ENCODE measurements at places on chromosomes 11 and 22.

- DNase-seq = no peak
These were observed 540.3 kb upstream of the LUZP2 start for GRCh38 chr11:23956586-23956985.

DNA sequence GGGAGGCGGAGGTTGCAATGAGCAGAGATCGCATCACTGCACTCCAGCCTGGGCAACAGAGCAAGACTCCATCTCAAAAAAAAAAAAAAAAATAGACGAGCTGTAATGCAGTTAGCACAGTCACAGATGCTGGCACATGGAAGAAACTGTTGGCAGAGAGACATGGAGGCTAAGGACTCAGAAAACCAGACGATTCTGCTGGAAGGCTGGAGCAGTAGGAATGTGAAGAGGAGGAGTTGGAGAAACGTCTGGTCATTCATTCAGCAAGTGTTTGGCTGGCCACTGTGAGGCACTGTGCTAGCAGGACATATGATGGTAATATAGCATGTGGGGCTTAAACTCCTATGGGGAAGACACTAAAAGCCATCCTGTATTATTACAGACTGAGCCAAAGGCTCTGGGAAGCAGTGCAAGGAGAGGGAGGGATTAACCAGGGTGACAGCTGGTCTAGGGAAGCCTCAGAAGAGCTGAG, 5.0 kb downstream of the UQCR10 start:
- DNase-seq = no peak

GRCh38 chr22:33577862-33578411, 342.3 kb downstream of the LARGE1 start:
- DNase-seq = no peak

DNA sequence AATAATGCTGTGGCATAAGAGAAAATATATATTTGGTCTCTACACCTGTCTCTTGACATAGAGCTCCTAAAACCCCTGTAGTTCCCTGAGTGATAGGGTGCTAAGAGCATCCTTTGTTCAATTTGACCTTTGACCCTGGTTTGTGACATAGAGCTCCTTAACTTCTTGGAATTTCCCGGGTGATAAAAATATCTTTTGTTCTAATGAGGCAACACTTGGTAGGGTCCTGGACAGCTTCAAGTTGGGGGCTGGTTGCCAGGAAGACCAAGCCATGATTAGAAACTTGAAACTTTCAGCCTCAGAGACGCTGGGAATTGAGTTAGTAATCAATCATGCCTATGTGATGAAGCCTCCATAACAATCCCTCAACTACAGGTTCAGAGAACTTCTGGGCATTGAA, 105.4 kb downstream of the CASP12 start:
- no peak for DNase-seq

DNA sequence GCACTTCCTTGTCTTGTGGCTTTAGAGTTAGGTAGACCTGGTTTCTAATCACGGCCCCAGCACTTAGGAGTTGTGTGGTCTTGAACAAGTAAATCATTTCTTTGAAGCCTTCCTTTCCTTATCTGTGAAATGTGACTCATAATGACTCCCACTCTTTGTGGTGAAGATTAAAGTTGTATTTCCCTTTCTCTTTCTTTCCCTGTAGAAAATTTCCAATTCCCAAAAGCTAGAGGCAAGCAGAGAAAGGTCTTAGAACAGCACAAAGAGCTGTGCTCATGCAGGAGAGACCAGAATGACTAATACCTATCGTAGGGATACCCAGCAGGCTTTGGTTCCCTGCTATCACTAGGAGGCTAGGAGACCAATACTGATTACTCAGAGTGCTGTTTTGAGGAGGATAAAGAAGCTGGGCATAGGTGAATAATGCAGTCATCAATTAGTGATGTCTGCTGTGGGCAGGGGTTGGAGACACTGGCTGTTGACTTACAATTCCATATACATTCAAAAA, 270.7 kb upstream of the SYN3 start:
- no peak for DNase-seq

DNA sequence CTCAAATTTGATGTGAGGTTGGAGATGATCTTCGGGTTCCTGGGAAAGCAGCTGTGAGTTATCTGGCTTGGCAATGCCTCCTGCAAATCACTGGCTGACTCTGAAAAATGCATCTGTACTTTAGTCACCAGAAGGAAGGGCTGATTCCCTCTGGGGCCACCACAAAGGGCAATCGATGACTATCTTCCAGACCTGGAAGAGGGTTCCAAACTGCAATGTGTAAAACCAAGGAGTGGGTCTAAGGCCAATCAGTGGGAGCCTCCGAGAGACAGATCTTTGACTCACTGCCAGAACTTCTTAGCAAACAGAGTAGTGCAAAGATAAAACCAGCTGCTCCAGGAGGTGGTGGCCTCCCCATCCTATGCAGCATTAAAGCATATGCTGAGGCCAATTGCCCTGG, 29.1 kb upstream of the PAK1 start:
- DNase-seq = no peak

DNA sequence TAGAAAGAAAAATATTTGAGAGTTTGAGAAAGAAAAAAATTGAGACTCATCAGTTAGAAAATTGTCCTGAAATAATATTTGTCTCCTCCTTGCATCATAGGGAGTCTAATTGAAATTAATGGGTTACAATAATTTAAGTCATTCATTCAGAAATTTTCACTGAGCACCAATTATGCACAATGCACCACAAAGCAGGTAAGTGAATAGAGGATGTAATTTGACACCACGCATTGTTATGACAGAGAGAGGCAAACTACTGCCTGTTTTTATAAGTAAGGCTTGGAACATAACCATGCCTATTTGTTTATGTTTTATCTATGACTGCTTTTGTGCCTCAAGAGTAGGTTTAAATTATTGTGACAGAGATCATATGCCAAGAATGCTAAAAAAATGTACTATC, 537.9 kb upstream of the FAT3 start:
- no peak for DNase-seq

GRCh38 chr11:118281284-118281683, 17.2 kb upstream of the MPZL2 start:
- DNase-seq = no peak

GRCh38 chr11:71451596-71452198, 1.3 kb upstream of the NADSYN1 start:
- DNase-seq = peak; percentile 24

DNA sequence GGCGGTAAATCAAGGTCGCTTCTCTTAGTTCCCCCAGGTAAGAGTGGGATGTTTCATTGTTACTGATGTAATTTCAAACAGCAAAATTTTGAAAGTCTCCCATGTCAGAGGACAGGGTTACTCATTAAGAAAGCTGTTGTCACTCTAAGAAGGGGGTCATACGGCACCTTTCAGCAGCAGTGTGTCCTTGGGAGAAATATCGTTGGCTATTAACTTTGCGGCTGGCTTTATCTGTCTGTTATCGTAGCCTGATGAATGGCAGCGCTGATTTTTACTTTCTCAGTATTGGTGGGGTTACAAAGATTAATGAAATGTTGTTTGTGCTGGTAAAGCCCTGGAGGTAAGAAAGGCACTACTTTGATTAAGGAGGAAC, 27.5 kb upstream of the FBXO3 start:
- DNase-seq = no peak

GRCh38 chr11:25350899-25351803, 854.3 kb downstream of the LUZP2 start:
- no peak for DNase-seq

DNA sequence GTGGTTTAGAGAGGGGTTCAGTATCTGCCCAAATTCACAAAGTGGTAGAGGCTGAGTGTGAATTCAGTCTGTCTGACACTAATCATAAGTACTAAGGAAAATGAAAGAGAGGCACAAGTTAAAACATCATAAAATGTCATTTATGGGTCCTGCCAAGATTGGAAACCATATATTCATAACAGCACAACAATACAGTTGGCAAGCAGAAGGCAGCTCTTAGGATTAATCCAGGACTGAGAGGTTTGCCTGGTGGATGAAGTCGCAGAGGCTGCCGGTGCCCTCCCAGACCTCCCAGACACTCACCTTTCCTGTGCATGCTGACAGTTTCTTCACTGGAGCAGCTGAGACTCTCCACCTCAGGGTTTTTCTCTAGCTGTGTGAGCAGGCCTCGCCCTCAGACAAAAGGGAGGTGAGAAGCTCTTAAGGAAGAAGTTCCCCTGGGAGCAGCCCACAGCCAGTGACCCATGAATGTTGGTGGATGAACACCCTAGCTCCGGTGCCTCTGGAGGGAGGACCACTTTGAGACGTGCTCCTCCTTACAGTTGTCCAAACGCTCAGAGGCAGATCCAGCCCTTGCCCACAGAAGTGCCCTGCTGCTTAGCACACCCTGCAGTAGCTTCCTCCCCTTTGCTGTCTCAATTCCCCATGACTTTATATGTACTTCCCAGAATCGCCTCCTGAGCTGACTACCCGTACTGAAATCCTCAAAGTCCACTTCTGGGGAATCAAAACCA, 43.7 kb downstream of the MAML2 start:
- no peak for DNase-seq

DNA sequence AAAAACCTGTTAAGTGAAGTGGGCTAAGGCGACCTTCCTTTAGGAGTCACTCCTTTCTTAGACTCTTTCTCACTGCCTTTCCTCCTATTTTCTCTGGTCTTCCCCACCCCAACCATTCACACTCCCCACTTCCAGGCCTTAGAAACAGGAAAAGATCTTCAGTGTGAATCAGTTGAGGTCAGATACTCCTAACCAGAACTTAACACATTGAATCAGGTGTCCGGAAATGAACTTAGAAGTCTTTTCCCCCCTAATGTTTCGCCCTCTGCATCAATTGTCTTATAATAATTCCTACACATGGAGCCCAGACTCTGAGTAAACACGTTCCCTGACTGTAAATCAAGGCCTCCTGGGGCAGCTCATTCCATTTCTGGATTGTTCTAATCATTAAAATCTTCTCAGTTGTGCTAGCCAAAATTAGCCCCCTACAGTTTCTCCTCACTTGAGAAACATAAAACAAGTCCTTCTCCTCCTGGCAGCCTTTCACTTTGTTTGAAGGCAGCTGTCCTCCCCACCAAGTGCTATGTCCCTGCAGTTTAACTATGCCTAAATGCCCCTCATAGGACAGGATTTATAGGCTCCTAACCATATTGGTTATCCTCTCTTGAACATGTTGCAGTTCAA, 32.7 kb upstream of the USP47 start:
- DNase-seq = no peak

GRCh38 chr22:29385748-29386147, 2.6 kb downstream of the AP1B1 start:
- no peak for DNase-seq

- DNase-seq = no peak
These were observed 5.7 kb downstream of the SMTN start for GRCh38 chr22:31086703-31087330.

GRCh38 chr11:59528711-59529110, 17.4 kb downstream of the OR4D9 start:
- no peak for DNase-seq

GRCh38 chr11:69587454-69588090, 53.4 kb upstream of the CCND1 start:
- DNase-seq = no peak

DNA sequence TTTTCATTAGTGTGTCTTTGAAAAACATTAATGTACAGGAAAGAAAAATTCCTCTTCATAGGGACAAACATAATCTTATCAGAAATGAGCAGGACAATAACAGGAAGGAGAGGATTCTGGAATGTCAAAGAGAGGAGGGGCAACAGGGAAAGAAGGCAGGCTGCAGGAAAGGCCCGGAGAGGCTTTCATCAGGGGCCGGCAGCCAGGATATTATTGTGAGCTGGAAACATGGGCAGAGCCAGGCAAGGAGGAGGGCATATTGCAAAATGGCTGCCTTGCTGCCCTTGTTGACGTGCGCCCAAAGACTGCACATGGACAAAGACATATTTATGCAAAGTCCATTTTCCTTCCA, 433.7 kb downstream of the ETS1 start:
- DNase-seq = no peak

- no peak for DNase-seq
These were observed 7.0 kb upstream of the CHADL start for GRCh38 chr22:41247703-41248102.

DNA sequence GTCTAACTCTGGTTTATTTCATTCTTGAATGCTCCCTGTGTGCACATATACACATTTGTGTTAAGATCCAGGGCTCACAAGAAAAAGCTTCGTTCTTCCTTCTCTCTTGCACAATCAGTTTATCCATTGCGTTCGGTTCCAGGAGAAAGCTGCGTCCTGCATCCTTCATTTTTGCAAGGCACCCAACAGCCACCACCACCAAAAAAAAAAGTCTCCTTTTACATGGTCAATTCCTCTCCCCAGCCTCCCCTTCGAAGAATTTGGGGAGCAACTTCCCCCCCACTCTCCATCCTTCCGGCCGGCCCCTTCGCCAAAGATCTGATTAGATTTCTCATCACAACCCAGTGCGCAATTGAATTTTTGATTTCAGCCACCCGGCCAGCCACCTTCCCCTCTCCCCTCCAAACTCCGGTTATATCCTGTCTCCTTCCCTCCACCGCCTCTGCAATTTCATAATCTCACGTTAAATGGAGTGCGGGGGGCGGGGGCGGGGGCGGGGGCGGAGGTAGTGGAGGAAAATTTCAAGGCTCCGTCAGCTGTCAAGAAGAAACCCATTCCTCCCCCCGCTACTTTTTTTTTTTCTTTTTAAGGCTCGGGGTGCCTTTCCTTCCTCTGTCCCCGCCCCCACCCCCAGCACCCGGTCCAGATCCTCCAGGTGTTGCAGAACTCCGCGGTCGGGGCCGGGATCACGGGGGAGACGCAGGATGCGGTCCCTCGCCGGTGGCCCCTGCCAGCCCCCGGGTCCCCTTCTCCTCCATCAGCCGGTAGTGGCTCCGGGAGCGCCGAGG, 1166.5 kb downstream of the LRRC4C start:
- no peak for DNase-seq

DNA sequence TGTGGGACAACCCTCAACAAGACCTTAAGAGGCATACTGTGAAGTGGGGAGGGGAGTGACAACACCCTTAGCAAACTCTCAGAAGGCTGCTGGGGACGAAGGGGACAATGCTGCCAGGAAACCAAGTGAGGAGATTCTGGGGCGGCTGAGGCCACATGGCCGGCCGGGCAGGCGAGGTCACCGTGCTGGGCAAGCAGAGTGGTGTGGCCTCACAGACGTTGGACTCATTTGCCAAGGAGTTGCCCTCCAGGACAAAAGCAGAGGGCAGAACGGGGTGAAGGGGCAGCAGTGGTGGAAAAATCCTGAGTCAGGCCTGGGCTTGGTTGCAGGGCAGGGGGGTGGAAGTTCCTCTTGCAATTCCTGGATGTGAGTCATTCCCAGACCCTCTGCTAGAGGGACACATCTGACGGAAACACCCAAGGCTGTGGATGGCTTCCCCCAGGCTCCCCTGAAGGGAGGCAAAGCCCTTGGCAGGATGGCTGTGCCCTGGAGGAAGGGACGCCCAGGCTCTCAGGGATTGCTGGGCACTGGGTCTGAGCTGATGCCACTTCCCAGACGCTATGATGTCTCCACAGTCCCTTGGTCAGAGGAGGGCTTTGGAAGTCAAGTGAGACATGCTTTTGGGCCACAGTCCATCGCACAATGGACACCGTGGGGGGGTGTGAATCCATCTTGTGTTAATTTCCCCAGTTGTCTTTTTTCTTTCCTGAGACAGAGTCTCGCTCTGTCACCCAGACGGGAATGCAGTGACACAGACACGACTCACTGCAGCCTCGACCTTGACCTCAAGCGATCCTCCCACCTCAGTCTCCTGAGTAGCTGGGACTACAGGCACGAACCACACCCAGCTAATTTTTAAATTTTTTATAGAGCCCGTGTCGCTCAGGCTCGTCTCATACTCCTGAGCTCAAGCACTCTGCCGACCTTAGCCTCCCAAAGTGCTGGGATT, 16.2 kb upstream of the SHANK3 start:
- no peak for DNase-seq
